Esophagus (tissue), 2 donors: ENCODE measurements at places on chromosomes 1 and 21. TPM values are rescaled to one million over a fixed set of nuclear protein-coding genes. Genes with fewer than 3 reads are reported as not detected.

Gene CFHR2
- polyA plus RNA-seq, result not detected

Gene INTS11
- polyA plus RNA-seq, result 127 TPM

Gene AIRE
- 0.06 TPM for polyA plus RNA-seq

Gene GCSAML
- polyA plus RNA-seq, result 0.06 TPM

Gene TFF3
- 8.6 TPM for polyA plus RNA-seq

Gene CELA3B
- polyA plus RNA-seq, result 0.18 TPM

Gene CCDC17
- polyA plus RNA-seq, result 0.54 TPM

Gene C1orf94
- polyA plus RNA-seq, result not detected

Gene SYCP1
- polyA plus RNA-seq, result not detected

Gene TNFSF4
- 0.08 TPM for polyA plus RNA-seq

Gene FLG2
- 0.04 TPM for polyA plus RNA-seq

Gene PLD5
- polyA plus RNA-seq, result 0.11 TPM

Gene AADACL3
- polyA plus RNA-seq, result not detected

Gene CELA3A
- 0.47 TPM for polyA plus RNA-seq

Gene CHI3L1
- polyA plus RNA-seq, result 19.6 TPM

Gene LRRC39
- polyA plus RNA-seq, result 0.41 TPM

Gene SHISAL2A
- 0.20 TPM for polyA plus RNA-seq

Gene EPHA10
- 0.38 TPM for polyA plus RNA-seq

Gene YRDC
- 8.9 TPM for polyA plus RNA-seq

Gene GGPS1
- polyA plus RNA-seq, result 14.8 TPM

Gene SAMD13
- polyA plus RNA-seq, result 0.59 TPM

Gene PLA2G2D
- polyA plus RNA-seq, result 0.02 TPM

Gene KCNE1
- 0.04 TPM for polyA plus RNA-seq

Gene KRTAP19-1
- polyA plus RNA-seq, result not detected

Gene RASSF5
- polyA plus RNA-seq, result 22.2 TPM

Gene PDC
- polyA plus RNA-seq, result not detected

Gene SLC2A5
- 3.5 TPM for polyA plus RNA-seq

Gene OR2L2
- not detected for polyA plus RNA-seq

Gene FMN2
- polyA plus RNA-seq, result 0.16 TPM
